Body of pancreas (tissue), 4 donors: ENCODE measurements at places on chromosomes 16 and 17. TPM values are rescaled to one million over a fixed set of nuclear protein-coding genes. Genes with fewer than 3 reads are reported as not detected.
A peak's percentile ranks its signal among the peaks of the same experiment; 100 is the strongest.

- no peak overlapping the region for H3K4me3 ChIP-seq
- no peaks in the 10 kb centered on the region for H3K27me3 ChIP-seq
- DNase-seq, result no peak
- H3K27ac ChIP-seq, result no peak overlapping the region
- peaks cover 10% of the 10 kb centered on the region for H3K4me1 ChIP-seq
Measured at GRCh38 chr17:43787728-43788127, 7.5 kb downstream of the CFAP97D1 start.

DNA sequence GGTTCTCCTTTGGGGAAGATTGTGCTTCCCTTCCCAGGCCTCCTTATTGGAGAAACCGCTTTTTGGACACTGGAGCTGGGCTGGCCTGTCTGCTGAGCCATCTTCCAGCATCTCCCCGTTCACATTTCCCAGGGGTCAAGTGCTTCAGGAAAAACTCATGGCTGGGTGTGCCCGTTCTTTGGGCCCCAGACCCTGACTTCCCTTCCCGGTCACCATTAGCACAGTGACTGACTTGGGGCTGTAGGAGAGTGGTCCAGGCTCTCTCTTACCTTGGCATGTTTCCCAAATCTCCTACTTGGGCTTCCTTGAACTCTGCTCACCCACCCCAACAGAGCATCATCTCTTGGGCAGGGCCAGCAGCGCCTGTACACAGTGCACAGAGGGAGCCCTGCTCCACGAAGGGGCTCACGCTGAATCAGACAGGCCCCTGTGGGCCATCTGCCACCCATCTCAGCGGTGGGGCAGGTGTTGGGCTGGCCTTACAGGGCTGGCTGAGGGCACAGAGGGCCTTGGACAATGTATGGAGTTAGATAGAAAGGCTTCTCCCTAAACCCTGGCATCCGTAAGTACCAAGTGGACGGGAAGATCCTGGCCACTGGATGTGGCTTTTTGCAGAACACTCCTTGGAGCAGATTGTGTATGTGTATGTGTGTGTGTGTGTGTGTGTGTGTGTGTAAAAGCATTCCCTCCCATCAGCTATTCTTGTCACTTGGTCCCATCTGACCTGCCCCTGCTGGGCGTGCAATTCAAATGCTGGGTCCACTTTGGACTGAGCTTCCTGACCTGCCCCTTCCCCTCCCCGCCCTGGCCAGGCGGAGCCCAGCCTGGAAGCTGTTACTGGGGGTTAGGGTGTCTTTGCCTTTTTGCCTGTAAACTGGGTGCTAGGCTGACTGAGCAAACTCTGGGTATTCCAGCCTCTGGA, 24.9 kb upstream of the CDC42EP4 start:
- no peaks in the 10 kb centered on the region for H3K36me3 ChIP-seq
- no peak overlapping the region for H3K4me3 ChIP-seq
- no peak overlapping the region for H3K27ac ChIP-seq
- DNase-seq, result no peak

DNA sequence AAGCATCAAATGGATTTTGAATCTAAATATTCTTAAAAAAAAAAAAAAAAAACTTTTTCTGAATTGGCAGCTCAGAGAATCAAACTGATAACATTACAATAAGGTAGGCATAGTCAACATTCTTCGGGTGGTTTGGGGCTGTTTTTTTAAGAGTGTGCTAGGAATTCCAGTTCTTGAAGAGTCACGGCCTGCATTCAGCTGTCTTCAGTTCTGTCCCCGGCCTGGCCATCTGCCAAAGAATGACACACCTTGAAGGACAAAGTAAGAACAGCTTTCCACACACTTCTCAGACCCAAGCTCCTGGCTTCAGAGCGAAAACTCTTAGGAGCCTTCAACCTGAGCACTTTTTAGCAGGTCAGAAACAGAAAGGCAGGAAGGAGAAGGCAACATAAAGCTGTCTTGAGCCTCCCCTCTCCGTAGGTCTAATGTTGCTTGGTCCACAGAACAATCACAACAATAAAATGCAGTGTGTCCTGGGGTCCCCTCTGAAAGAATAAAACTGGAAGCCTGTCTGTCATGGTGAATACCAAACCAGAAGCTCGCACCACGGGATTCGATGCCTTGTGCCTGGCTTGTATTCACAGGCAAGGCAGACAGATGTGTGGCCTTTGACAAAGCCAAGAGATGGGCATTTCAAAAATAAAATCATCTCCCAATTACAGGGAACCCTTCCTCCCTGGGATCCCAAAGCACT, 524.4 kb upstream of the ZFHX3 start:
- no peak overlapping the region for H3K4me3 ChIP-seq
- peak; percentile 54 for DNase-seq
- no peaks in the 10 kb centered on the region for H3K36me3 ChIP-seq
- H3K27ac ChIP-seq, result no peak overlapping the region
- no peaks in the 10 kb centered on the region for H3K4me1 ChIP-seq

DNA sequence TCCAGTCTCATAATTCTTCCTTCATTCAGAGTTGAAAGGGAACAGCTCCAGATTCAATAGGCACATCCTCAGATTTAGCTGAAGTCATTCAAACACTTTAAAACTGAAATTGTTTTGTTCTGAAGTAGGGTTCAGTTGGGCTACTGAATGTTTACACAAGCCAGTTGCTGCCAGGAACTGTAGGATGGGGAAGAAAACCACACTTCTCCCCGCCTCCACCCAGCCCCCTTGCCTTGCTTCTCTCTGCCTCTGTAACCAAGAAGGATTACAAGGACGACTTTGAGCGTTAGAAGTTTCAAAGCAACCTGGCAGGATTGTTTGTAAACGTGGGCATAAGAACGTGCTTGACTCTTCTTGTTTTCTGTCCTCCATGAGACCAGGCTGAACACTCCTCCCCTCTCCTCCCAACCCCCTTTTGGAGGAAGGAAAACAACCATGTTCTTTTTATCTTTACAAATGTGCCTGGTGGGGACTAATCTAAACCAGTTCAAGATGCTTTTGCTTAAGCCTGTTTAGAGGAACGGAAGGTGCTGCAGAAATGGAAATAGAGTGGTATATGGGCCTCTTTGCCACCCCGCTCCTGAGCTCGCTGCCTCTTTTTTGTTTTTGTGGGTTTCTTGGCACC, 287.9 kb downstream of the FTO start:
- H3K27me3 ChIP-seq, result no peaks in the 10 kb centered on the region
- H3K4me3 ChIP-seq, result no peak overlapping the region
- DNase-seq, result peak; percentile 12
- H3K36me3 ChIP-seq, result no peaks in the 10 kb centered on the region
- peaks cover 19% of the 10 kb centered on the region for H3K4me1 ChIP-seq

- H3K27ac ChIP-seq, result no peak overlapping the region
- no peaks in the 10 kb centered on the region for H3K27me3 ChIP-seq
- peaks cover 10% of the 10 kb centered on the region for H3K36me3 ChIP-seq
- no peak overlapping the region for H3K4me3 ChIP-seq
Measured at GRCh38 chr16:74691093-74691855, 9.4 kb downstream of the MLKL start.

- H3K36me3 ChIP-seq, result no peaks in the 10 kb centered on the region
- no peaks in the 10 kb centered on the region for H3K4me1 ChIP-seq
- no peak overlapping the region for H3K4me3 ChIP-seq
- H3K27me3 ChIP-seq, result no peaks in the 10 kb centered on the region
- DNase-seq, result no peak
Measured at GRCh38 chr16:11423315-11424117, 78.3 kb downstream of the RMI2 start.

DNA sequence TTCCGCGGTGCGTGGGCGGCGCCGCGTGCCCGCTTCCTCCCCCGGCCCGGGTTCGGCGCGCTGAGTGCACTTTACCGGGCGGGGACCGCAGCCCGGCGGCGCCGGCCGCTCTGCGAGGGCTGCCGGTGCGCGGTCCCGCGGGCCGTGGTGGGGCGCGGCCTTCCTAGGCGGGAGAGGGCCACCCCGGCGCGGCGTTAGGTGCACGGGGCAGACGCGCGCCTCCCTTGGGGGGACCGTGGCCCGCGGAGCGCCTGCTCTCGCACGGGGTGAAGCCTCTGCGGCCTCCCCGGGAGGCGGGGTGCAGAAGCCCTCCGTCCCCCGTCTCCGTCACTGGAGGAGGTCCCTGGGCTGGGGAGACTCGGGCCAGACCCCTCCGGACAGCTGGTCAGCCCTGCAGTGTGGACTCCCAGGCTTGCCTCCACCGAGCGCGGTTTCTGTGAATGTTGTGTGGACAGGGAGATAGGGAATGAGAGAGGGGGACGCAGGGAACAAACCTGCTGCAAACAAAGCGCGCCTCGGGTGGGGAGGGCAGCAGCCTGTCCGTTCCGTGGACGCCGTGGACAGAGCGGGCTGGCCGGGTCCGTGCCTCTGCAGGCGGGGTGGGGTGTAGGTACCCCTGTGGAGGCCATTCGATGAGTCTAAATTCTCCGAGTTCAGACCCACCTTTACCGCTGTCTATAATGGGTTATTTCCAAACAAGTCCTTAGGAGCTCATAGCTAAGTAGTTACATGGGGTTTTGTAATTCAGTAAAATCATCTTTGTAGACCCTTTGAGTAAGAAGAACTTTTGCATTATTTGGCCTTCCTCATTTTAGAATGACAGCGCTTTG, 721 bp downstream of the TBCD start:
- H3K4me1 ChIP-seq, result peaks cover 13% of the 10 kb centered on the region
- no peak for DNase-seq
- H3K27ac ChIP-seq, result peak overlapping the region; percentile 88
- H3K36me3 ChIP-seq, result no peaks in the 10 kb centered on the region

DNA sequence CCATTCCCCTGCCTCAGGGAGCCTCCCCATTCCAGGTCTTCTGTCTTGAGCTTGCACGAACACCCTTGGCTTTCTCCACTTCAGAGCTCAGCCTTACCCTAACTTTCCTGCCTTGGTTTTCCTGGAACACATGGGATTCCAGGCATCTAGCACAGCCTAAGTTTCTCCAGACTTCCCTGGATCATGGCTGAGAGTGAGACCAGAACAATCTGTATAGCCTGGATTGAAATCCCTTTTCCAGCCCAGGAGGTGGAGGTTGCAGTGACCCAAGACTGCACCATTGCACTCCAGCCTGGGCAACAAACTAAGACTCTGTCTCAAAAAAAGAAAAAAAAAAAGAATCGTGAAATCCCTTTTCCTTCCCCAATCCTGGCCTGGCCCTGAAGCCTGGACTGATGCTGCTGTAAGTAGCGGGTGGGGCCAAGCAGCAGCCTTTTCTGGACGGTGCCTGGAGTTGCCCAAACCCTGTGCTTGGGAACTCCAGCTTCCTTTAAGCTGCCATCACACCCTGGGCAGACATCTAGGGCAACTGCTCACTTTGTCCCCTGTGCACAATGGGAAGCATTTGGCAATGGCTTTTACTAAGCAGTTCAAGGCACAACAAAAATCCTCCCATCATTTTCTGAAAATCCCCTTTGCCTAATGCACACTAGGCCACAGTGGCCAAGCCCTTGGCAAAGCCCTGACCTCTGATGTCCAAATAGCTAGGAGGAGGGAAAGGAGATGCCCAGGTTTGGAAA, 12.0 kb upstream of the SLC16A5 start:
- no peaks in the 10 kb centered on the region for H3K27me3 ChIP-seq
- H3K4me3 ChIP-seq, result no peak overlapping the region
- peaks cover 32% of the 10 kb centered on the region for H3K4me1 ChIP-seq
- H3K27ac ChIP-seq, result no peak overlapping the region
- no peak for DNase-seq

DNA sequence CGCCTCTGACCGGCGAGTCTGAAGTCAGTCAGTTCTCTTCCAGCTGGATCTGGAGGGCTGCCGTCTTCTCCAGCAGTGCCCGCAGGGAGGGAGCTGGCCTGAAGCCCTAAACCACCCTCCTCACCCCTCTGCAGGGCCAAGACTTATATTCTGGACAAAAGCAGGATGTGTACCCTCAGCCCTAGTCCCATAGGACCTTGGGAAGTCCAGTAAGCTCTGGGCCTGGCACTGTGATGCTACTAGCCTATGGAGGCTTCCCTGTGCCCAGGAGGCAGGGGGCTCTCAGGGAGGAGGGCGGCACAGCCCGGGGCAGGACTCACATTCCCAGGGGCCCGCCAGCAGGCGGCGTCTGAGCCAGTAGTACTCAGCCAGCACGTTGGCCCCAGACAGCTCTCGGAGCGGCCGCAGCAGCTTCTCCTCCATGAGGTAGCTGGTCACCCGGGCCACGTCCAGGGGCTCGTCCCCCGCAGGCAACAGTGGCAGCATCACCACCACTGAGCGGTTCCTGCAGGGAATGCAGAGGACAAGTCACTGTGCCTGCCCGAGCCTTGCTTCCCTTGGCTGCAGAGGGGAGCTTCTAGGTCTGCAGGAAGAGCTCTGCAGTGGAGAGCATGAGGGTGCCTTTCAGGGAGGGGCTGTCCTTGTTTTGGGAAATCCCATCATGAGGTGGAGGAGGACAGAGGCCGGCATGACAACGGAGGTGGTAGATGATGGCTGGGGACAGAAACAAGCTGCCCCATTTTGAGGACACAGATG, 41.7 kb downstream of the RMI2 start:
- H3K36me3 ChIP-seq, result no peaks in the 10 kb centered on the region
- peaks cover 13% of the 10 kb centered on the region for H3K4me1 ChIP-seq
- no peaks in the 10 kb centered on the region for H3K27me3 ChIP-seq
- H3K27ac ChIP-seq, result no peak overlapping the region
- no peak for DNase-seq

- no peak overlapping the region for H3K4me3 ChIP-seq
- no peak overlapping the region for H3K27ac ChIP-seq
- peak; percentile 25 for DNase-seq
- no peaks in the 10 kb centered on the region for H3K36me3 ChIP-seq
- no peaks in the 10 kb centered on the region for H3K27me3 ChIP-seq
Measured at GRCh38 chr17:30961209-30962188, 9.3 kb upstream of the RNF135 start.

- H3K27ac ChIP-seq, result no peak overlapping the region
- no peak overlapping the region for H3K4me3 ChIP-seq
- no peaks in the 10 kb centered on the region for H3K27me3 ChIP-seq
- no peaks in the 10 kb centered on the region for H3K36me3 ChIP-seq
- no peaks in the 10 kb centered on the region for H3K4me1 ChIP-seq
- DNase-seq, result peak; percentile 22
Measured at GRCh38 chr17:64357191-64357981, 33.3 kb downstream of the PECAM1 start.

DNA sequence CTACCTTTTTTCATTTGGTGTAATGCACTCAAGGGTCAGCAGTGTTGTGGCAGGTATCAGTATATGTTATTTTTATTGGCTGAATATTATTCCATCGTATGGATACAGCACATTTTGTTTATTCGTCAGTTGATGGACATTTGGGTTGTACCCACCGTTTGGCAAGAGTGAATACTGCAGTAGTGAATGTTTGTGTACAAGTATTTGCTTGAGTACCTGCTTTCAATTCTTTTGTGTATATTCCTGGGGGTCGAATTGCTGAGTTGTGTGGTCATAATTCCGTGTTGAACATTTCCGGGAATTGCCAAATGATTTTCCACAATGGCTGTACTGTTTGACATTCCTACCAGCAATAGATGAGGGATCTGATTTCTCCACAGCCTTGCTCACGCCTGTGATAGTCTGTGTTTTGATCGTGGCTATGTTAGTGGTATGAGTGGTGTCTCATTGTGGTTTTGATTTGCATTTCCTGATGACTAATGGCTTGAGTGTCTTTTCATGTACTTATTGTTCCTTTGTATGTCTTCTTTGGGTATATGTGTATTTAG, 108.4 kb downstream of the OR1D5 start:
- H3K27me3 ChIP-seq, result no peaks in the 10 kb centered on the region
- peaks cover 9% of the 10 kb centered on the region for H3K4me1 ChIP-seq
- H3K36me3 ChIP-seq, result no peaks in the 10 kb centered on the region
- peak overlapping the region; percentile 36 for H3K27ac ChIP-seq

GRCh38 chr16:57628783-57629293, 408 bp downstream of the ADGRG1 start:
- peak overlapping the region; percentile 30 for H3K27ac ChIP-seq
- no peak for DNase-seq
- no peaks in the 10 kb centered on the region for H3K27me3 ChIP-seq
- peaks cover 58% of the 10 kb centered on the region for H3K4me1 ChIP-seq
- H3K4me3 ChIP-seq, result no peak overlapping the region
- H3K36me3 ChIP-seq, result no peaks in the 10 kb centered on the region

Gene HSF5
- not detected for total RNA-seq

Gene TBX2
- 4.9 TPM for total RNA-seq

Gene NOG
- 3.0 TPM for total RNA-seq

Gene STARD3
- 63.9 TPM for total RNA-seq

Gene ABI3
- 6.3 TPM for total RNA-seq
